ENCODE measurements at places on chromosomes 11 and 22.

DNA sequence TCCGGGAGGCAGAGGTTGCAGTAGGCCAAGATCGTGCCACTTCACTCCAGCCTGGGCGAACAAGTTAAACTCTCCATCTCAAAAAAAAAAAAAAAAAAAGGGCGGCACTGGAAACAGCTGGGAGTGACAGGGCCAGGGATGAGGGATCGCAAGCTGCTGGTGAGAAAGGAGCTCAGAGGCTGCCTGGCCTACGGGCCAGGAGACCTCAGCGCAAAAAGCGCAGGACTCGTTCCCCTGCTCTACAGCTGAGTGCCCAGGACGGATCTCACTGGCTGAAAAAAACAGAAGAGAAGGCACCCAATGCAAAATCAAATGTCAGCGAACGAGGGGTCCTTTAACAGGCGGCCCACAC is 650 bp upstream of the NUP50 start:
- DNase-seq, result no peak

DNA sequence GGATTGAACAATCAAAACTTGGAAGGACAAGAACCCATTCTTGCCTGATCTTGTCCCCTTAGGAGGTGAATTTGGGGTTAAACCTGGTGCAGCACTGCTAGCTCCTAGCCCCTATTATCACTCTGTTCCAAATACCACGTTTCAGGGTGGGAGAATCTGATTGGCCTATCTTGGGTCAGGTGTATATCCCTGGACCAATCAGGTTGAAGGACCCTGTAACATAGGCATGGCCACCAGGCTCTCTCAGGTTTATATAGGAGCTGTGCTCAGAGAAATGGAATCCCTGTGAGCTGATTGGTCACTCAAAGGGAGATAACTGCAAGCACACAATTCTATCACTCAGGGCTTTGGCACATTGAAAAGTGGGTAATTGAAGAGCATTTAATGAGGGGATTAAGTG is 26.6 kb upstream of the AMPD3 start:
- DNase-seq, result no peak

DNA sequence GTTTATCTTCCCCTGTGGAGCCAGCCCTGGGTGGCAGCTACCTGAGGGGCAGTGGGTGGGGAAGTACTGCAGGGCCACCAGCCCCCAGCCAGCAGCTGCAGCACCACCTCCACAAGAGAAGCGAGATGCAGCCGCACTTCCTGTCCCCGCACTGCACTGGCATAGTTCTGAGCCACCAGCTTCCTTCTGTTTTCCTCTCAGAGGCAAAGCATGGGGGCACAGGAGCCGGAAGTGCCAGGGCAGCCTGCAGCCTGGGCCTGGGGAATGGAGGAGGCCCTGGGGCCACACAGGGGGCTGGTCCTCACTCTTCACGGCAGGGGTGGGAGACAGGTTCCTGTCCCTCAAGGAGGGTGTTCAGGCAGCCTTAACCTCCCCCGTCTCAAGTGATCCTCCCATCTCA is 11.9 kb upstream of the SH3BP1 start:
- DNase-seq, result no peak

GRCh38 chr11:2466069-2466801 is 21.4 kb downstream of the KCNQ1 start:
- no peak for DNase-seq

GRCh38 chr11:8025816-8026215 is 38.7 kb downstream of the EIF3F start:
- DNase-seq, result no peak

- DNase-seq, result no peak
Measured at GRCh38 chr22:37999640-38000272, 15.4 kb upstream of the SOX10 start.

- DNase-seq, result no peak
Measured at GRCh38 chr11:118295199-118295598, 9.3 kb upstream of the CD3E start.

GRCh38 chr11:61054513-61054912 is 47.8 kb upstream of the CD5 start:
- no peak for DNase-seq

DNA sequence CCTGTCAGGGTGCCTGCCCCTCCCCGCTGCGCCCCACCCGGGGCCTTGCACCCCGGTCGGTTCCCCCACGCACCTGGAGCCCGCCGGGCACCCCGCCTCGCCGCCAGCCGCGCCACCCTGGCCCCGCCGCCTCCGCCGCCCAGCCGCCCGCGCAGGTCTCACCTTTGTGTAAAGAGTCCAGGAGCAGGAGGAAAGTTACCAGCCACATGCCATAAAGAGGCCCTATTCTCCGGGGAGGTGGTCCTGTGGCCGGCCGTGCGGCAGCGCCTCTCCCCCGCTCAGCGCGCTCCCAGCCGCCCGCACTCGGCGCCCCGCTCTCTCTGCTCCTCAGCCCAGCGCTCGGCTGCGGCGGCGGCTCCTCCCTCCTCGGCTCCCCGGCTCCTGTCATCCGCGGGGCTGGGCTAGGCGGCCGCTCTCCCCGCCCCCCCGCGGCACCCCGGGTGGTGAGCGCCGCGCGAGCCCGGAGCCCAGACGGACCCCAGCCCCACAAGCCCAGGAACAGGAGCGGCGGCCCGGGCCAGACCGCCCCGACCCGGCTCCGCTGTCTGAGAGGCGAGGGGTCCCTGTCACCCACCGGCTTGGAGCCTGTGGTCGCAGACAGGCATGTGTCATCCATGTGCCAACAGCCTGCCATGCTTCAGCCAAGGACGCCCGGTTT is at the start of gene DSCAML1:
Gene DSCAML1 (minus strand): TSS at position 345 of the 658 bp plus-strand sequence. CDS start 137 bp downstream, at position 208.
- DNase-seq, result no peak

GRCh38 chr11:126949066-126949891 is 51.3 kb downstream of the KIRREL3 start:
- no peak for DNase-seq

DNA sequence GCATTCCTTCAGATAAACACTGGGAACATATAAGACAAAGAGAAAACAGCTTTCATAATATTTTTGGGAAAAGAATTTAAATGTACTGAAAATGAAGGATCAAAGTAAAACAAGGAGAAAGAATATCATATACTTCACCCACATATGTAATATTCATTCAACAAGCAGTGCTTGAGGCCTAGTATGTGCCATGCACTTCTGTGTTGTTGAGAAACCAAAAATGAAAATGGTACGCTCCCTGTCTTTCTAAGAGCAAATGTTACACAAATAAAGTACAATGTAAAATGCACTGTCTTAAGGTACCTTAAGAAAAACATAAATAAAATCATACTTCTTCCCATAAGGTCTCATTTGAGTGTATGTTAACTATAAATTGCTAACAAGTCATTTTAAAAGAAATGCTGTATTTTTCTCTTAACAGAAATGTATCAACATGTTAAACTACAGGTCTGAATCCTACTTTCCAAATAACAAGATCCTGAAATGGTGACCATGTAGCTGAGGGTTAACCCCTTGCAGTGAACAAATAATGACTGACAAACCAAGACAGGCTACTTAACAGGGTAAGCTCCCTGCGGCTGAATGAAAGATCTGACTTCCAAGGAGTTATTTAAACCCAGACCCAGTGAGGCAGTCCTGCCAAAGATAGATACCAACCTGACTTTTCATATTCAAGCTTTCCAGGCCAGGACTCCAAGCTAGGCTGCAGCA is 377.6 kb downstream of the DCDC1 start:
- DNase-seq, result no peak

- no peak for DNase-seq
Measured at GRCh38 chr22:20464096-20464614, 26.5 kb upstream of the SCARF2 start.

DNA sequence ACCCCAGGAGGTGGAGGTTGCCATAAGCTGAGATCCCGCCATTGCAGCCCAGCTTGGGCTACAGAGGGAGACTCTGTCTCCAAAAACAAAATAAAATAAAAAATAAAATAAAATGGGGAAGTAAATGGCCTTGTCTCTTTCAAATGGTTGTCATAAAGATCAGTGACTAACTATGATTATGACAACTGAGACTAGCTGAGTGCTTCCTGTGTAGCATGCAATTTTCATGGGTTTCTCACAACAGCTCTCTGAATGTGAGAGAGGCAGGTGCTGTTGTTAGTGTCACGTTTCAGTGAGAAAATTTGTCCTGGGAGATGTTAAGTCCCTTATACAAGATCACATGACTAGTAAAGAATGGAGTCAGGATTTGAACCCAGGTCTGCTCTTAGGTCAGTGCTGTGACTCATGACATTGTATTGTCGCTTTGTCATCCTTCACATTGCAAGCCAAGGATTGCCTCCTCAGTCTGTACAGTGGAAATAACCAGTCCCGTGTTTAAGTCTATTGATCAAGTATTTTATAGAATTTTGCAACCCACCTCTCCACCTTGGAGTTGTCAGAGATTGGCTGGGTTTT is 163.3 kb upstream of the CCDC90B start:
- no peak for DNase-seq

- DNase-seq, result no peak
Measured at GRCh38 chr11:128135451-128135850, 451.9 kb downstream of the ETS1 start.

GRCh38 chr11:62865635-62866034 is 15.1 kb upstream of the SLC3A2 start:
- DNase-seq, result no peak

DNA sequence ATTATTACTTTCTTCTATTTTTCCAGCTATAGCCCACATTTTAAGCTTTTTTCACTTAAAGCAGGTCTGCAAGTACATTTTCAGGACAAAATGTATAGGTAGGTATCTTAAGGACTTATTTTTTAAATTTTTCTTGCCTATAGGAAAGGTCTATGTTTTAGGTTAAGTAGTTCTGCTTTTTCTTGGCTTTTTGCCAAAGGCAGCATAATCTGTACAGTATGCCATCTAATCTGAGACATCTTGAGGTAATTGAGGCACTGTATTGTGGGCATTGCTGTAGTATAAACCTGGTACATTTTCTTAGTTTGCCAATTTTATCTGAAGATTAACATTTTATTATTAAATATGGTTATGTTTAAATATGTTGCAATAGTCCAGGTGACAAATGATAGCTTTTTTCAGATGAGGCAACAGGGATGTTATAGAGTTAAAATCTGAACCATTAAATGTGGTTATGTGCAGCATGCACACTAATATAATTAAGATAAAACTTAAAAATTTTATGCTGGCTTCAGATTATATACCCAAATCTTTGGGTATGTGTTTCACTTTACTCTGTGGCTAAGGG is 42.9 kb downstream of the QSER1 start:
- no peak for DNase-seq

GRCh38 chr11:2834503-2835273 is 50.9 kb downstream of the CDKN1C start:
- no peak for DNase-seq

DNA sequence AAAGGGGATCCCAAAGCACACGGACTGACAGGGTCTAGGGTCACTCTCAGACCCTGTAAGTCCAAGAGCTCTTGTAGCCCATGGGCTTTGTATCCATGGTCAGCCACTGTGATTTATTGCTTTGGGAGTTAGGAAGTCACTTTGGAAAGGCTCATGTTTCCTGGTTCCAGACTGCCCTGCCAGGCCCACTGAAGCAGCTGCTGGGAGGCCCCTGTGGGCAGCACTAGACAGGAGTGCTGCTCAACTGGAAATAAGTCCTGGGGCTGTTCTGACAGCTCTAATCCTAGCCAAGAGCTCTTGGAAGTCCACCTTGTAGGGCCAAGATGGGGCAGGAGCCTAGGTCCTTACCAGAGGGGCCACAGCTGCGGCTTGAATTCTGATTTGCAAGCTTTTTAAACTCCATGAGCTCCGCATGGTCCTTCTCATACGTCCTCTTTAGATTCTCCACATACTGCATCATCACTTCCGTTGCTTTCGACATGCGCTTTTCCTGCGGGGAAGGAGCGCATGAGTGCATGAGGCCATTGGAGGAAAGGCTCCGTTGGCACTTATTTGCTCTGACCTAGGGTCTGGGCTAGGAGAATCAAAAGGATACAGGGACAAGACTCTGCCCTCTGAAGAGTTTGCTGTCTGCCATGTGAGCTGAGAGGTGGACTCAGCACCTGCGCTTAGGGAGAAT is 32.2 kb upstream of the LYVE1 start:
- DNase-seq, result no peak

Data from GM12878 (cell line).